ENCODE measurements at places on chromosomes 1 and 21.

GRCh38 chr1:227759341-227760300 is 24.4 kb downstream of the SNAP47 start:
- peak; percentile 97 for DNase-seq

DNA sequence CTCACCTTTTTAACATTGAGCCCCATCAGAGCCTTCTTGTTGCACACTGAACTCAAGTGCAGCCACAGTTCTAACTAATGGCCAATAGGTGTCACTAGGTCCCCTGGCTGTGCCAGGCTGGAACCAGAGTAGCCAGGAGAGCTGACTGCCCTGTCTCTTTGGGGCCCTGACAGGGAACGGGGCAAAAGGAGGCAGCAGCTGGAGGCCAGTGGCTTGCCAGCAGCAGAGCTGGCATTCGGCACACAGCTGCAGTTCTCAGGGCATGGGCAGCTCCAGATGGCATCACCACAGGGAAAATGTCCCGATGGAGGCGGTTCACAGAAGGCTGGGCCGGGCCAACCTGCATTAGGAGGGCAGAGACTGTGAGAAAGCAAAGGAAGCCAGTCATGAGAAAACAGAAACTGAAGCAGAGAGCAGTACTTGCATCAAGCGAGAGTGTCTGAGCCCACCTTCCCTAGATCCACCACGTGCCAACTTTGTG is 188.6 kb downstream of the FCRL5 start:
- DNase-seq, result peak; percentile 42

DNA sequence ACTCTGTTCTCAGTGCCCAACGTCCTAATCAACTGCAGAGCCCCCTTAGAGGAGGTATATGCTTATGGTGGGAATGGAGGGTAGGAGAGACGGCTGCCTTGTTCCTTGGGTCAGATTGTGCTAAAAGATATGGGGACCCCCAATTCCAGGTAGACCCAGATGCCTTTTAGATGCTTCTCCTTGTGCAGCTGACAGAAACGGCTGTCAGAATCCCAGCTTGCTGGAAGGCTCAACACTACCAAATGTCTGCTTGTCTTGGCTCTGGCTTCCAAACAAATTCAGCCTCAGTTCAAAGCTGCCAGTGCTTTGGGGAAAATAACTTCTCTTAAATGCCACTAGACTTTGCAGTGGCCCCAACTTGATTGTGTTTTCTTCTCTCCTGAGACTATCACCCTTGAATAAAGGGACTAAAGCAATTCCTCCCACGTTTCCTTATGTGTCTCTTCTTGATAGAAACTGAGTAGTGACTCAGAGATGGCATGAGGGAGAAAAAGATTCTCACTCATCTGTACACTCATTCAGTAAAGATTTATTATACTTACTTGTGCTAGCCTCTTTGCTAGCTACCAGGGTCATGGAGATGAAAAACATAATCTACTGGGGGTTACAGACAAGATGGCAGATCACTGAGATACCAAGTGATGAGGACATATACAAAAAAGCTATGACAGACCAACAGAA is 3.4 kb upstream of the RNF19B start:
- DNase-seq, result peak; percentile 76

DNA sequence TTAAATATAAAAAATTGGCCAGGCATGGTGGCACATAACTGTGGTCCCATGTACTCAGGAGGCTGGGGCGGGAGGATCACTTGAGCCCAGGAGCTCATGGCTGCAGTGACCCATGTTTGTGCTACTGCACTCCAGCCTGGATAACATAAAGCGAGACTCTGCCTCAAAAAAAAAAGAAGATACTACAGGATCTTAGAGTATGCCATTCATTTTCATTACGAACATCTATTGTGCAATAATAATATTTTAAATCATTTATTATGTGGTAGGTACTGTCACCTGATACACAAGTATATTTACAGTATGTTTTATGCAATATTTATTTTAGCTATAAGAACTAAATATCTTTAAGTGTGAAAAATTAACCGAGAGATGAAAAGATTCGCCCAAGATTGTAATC is 9.3 kb upstream of the GIPC2 start:
- no peak for DNase-seq

GRCh38 chr1:153251087-153251486 is 8.4 kb upstream of the LORICRIN start:
- no peak for DNase-seq

DNA sequence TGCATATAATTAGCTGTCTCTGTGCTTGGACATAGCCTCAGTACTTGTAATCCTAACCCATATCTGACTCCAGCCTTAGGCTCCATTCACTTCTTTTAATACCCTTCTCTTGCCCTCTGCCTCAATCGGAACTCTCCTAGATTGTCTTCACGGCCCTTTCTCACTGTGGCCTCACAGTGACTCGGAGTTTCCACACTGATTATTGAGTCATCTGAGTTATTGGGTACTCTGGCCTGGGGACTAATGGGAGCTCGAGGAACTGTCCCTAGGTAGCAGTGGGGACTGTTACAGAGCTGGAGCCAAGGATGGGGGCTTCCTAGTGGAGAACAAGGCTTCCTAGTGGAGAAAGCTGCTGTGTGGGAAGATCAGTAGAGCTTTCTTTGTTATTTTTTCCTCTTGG is 17.0 kb downstream of the TRAF5 start:
- no peak for DNase-seq

- DNase-seq, result no peak
Measured at GRCh38 chr1:116207126-116207735, 96.0 kb downstream of the MAB21L3 start.

DNA sequence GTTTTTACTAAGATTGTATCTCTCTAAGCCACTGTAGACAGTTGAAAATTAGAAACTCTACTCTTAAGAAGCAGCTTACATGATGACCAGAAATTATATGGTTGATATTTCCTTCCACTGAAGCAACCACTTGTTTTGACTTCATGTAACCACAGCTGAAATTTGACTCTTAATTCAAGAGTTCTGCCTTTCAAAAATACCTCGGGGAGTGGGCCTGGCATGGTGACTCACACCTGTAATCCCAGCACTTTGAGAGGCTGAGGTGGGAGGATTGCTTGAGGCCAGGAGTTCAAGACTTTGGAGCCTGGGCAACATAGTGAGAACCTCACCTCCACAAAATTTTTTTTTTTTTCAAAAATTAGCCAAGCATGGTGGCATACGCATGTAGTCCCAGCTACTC is 4.3 kb downstream of the AMPD1 start:
- DNase-seq, result no peak

- DNase-seq, result no peak
Measured at GRCh38 chr1:177784409-177784808, 185.4 kb downstream of the SEC16B start.

DNA sequence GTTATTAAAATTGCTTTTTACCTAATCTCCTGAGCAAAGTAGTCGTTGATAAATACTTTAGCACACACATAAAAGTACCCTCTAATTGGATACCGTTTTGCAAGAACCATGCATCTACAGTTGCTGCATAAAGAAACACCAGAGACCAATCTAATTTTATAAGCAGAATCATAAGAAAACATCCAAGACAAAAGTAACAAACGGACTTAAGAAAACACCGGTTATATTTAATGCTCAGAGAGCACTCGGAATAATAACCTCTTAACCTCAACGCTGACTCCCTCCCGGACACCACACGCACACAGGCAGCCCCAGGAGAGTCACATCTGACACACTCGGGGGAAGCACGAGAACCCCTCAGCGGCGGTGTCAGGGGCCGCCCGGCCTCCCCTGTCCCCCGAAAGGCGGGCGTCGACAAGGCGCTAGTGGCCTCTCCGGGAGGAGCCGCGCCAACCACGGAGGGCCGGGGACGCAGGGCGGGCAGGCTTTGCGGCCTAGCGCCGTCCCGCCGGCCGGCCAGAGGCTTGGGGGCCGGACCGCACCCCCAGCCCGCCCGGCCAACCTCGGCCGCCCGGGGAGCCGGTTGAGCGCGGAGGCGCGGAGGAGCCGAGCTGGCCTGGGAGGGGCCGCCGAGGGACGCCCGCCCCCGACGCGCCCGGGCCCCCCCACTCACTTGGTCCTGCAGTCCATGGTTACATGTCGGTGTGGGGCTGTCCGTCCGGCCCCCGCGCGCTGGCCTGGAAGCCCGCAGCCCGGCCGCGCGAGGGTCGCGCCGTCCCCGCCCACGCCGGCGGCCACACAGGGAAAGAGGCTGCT is 606 bp downstream of the DENND1B start:
- DNase-seq, result peak; percentile 52

- no peak for DNase-seq
Measured at GRCh38 chr1:38497921-38498656, 361.5 kb downstream of the RRAGC start.

DNA sequence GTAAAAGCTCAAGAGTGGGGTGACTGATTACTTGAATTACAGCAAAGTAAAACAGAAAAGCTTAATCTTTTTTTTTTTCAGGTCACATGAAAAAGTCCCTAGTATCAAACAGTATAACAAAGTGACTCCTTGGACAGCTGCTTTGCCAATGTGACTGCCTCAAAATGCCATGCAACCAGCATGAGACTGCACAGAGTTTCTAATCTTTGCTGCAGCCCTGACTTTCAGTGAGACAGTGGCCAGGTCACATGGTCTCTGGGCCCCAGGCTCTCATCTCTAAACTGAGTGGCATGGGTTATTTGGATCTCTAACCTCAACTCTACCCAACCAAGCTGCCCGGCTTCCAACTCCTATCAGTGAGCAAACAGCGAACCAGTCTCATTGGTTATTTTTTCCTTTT is 169.0 kb downstream of the VAV3 start:
- DNase-seq, result no peak

DNA sequence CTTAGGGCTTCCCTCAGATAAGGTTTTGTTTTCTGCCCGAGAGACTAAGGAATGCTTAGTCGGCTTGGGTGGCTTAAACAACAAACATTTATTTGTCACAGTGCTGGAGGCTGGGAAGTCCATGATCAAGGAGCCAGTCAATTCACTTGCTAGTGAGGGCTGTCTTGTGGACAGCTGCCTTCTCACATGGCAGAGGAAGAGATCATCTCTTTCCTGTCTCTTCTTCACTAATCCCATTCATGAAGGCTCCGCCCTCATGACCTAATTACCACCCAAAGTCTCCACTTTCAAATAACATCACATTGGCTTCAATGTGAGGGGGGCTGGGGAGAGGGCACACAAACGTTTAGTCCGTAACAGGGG is 50.5 kb upstream of the IL12RB2 start:
- DNase-seq, result no peak

DNA sequence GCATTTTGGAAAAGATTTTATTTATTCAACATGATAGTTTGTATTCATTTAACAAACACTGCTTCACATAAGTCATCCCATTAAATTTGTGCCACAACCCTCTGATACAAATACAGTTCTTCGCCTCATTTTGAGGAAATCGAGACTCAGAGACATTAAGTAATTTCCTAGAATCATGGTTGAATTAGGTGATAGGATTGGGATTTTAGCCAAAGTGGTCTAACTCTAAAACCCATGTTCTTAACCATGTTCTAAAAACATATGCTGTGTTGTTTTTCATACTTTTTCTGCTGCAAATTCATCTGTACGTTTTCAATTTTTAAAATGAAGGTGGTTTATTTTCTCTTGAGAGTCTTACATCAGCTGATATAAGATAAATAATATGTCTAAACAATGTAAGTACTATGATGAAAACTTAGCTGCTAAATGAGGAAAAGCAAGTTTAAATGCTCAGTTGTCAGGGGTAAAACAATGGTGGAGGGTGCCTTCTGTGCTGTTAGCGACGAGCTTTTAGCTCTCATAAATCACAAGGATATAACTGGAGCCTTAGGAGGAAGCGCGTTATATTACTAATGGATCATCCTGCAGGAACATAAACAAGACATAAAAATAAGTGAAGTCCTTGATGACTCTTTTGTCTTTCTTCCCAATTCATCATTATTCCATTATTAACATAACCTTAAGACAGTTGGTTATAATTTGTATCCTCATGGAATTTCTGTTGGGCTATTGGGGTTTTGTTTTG is 97.7 kb downstream of the CACHD1 start:
- DNase-seq, result no peak

DNA sequence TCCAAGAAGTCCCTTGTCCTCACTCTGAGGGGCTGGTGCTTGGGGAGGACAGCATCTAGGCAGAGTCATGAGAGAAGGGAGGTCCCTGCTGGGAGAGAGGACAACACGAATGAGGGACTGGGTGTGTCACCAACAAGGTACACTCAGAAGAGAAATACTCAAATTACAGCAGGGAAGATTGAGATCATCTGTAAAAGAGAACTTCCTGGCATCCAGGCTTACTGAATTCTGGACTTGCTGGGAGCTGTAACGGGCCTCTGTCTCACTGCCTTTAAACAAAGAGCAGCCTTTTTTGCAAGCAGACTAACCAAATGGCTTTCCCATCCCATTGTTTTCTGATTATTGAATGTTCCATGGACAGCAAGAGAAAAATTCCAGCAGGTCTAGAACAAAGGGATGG is 195.7 kb upstream of the RAB4A start:
- no peak for DNase-seq

GRCh38 chr1:36159614-36160387 is 3.8 kb downstream of the MAP7D1 start:
- DNase-seq, result no peak

GRCh38 chr1:21926814-21927532 is 10.1 kb downstream of the HSPG2 start:
- peak; percentile 91 for DNase-seq

- DNase-seq, result peak; percentile 27
Measured at GRCh38 chr1:1781526-1781903, 3.2 kb upstream of the NADK start.

DNA sequence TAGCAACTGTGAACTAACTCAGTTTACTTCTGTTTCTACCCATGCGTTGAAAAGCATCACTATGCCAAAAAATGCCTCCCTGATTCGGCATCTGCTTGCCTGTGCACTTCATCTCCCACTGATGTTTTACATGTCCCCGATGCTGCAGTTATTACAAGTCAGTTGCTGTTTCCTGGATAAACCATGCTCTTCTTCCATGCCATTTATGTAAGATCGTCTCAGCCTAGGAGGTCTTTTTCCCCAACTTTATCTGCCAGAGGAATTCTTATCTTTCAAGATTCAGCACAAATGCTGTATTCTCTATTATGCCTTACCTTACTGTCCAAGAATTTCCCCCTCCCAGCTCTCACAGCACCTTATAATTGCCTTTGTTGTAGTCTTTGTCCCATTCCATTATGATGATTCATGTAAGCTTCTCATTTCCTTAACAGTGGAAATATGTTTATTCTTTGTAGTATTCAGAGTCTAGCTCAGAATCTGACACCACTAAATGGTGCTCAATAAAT is 30.0 kb downstream of the PRKACB start:
- DNase-seq, result peak; percentile 21

GRCh38 chr1:1357871-1358432 is 403 bp downstream of the MXRA8 start:
- DNase-seq, result no peak

DNA sequence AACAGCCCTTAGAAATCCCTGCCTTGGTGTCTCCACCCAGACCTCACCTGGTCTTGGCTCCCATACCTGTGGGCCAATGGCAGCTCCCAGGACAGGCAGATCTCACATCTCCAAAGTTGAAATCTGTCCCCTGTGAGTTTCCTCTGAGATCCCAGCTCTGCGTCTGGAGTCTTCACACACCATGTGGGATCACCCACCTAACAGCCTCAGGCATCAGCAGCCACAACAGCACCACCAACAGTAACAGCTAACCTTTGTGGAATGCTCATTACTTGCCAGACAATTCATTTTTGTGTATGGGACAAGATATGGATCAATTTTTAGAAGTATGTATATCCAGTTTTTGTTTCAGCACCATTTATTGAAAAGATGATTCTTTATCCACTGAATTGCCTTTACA is 523.2 kb downstream of the MATN1 start:
- DNase-seq, result no peak

All from fibroblast of mammary gland (primary cell).